Stimulated activated CD4-positive, alpha-beta T cell treated with anti-CD3 and anti-CD28 coated beads, Interleukin-15, amount 100 ng/mL, for 1 hour (primary cell): ENCODE measurements at places on chromosomes 5 and 9.
A peak's percentile ranks its signal among the peaks of the same experiment; 100 is the strongest.

DNA sequence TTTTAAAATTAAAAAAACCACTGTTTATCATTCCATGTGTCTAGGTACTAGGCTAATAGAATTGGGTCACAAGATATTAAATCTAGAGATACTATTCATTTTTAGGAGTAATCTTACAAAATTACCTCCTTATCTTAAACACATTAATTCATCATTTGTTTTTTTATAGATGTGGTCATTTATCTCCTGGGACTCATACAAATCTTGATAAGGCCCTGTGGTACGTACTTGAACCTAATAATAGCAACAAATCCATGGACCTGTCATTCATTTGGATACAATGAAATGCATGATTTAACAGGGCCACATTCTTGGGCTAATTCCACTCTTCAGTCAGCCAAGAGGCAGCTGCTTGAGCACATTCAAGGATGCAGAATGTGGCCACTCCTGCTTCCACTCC lies 66.4 kb upstream of the MARCHF11 start:
- no peak for DNase-seq

- DNase-seq, result no peak
Observed at GRCh38 chr9:129497005-129497812, 123.7 kb downstream of the C9orf50 start.

- no peak for DNase-seq
Observed at GRCh38 chr5:119291877-119292276, 63.9 kb upstream of the TNFAIP8 start.

- no peak for DNase-seq
Observed at GRCh38 chr5:141359790-141360426, at the start of gene PCDHGB2. Gene PCDHGB2, plus strand, starts transcription at chr5:141359994. Its CDS starts 142 bp downstream, at chr5:141360136.

GRCh38 chr5:10987925-10988504 lies 227.0 kb upstream of the DAP start:
- peak; percentile 49 for DNase-seq

GRCh38 chr5:149381986-149382338 lies 2.9 kb upstream of the IL17B start:
- peak; percentile 54 for DNase-seq

DNA sequence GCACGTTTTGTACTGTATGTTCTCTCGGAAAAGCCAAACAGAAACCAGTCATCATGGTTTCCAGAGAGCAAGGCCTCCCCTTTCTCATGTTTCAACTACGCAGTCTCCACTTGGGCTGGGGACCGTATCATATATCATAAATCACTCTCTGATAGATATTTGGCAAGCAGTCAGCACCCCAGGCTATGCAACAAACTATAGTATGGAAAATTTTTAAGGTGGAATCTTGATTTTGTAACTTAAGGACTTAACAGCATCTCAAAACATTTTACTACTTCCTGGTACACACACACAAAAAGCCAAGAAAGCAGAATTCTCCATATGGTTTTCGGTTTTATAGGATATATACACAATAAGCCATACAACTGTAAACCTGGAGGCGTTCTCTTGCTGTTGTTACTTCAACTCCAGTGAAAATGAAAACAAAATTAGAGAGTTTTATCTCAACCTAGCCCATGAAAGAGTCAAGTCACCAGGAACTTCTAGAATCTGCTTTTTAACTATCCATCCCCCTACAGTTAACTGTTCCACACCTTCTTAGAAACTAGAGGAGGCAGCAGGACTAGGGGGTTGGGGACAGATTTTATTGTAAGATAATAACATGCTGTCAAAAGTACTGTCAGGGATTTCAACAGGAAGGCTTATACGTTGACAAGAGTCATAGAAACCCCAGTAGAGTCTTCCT lies 283.4 kb downstream of the NFIB start:
- no peak for DNase-seq

DNA sequence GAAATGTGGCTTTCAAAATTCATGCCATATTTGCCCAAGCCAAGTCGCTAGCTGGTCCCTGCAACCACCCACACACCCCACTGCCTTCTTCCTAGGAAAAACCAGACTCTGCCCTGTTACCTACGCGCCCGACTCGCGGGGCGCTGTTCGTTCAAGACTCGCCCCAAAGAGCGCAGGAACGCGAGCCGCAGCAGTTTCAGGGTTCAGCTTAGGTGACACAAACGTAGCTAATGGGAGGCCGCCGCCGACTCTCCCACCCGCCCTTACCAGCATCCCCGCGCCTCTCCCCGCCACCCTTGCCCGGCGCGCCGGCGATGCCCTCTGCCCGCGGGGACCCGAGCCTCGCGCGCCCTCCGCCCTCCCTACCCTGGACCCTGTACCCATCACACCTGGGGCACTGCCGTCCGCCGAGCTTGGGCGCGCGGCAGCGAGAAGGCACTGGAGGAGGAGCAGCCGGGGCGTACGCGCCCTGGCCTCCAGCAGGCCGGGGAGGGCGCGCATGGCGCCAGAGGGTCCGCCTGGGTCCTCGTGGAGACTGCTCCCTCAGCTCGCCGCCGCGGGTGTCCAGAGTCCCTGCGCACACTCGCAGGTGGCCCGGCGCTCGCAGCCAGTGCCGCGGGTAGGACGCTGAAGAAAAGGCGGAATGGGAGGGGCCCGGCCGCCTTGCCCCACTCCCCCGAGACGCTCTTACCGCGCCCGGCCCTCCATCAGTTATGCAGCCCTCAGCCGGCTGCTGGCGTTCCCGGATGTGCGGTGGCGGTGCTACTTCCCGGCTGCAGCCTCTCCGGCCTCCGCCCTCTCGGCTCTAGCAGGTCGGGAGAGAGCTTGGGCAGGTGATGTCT lies at the start of gene EMB:
EMB (minus strand) TSS at position 638 of the 842 bp plus-strand sequence; CDS start at position 501, 137 bp downstream.
- peak; percentile 67 for DNase-seq

DNA sequence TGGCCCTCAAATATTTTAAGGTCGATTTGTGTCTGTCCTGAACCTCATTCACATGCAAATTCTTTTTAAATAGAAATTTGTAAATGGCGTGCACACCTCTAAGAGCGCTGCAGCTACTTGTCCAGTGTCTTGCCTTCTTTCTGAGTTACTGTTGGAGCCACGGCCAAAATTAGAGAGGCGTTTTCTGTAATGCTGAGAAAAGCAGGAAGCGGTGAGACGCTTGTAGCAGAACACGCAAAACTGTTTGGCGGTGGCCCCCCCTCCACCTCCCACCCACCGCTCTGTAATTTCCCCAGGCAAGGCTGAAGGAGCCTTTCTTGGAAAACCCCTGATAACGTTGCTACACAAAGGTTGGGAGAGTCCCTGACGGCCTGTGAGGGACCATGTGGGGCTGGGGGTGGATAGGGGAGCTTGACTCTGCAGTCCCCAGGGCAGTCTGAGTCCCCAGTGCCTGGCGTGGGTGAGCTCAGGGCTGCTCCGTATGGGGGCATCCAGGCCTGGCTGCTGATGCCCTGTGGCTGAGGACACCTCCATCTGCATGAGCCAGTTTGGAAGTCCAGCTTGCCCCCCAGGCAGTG lies 96.5 kb downstream of the GADD45G start:
- peak; percentile 25 for DNase-seq

DNA sequence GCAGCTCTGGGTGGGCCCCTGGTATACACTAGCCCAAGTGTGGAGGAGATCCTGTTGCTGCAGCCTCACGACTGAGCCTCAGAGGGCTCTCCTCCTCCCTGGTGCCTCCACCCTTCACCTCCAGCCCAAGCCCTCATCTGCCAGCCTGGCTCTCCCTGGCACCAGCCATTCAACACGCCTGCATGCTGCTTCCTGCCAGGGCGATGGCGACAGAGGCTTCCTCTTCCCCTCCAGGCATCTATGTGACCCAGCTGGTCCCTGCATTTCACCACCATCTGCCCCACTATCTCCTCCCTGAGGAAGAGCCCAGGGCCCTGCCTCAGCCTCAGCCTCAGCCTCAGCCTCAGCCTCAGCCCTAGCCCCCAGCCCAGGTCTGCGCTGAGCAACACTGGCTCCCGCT lies 54.8 kb upstream of the ANGPTL2 start:
- DNase-seq, result no peak

DNA sequence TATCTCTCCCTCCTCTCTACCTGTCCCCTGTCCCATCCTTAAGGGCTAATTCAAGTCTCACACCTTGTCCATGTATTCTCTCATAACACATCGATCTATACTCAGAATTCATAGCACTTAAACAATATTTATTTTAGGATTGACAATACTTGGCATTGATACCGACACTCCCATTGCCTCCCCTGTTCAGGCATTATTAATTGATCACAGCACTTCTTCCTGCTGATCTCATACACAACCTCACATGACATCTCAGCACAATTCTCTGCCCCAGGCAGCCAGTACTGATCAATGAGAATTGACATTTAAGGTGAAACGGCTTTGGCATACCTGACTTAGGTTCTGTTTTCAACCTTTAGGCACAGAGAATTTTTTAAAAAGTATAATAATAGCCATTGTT lies 582.4 kb upstream of the BRINP1 start:
- no peak for DNase-seq

- no peak for DNase-seq
Observed at GRCh38 chr9:125549465-125549871, 157.5 kb downstream of the MAPKAP1 start.

DNA sequence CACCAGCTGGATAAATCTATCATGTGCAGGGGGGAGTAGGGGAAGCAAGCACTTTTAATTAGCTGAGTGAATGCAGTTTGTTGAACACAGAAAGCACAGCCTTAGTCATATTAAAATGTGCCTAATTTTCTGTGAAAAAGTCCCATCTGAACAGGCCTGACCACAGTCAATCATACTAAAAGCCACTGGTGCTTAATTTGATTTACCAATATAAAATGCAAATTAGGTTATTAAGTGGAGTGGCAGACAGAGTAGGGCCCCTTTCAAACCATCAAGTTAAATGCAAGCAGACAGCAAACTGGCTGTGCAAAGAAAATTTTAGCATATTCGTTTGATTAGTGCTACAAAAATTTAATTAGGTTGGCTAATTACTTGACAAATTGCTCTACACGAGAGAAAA lies 176.1 kb downstream of the ISL1 start:
- no peak for DNase-seq

GRCh38 chr9:69325409-69326212 lies 596 bp downstream of the ENTREP1 start:
- DNase-seq, result no peak

- no peak for DNase-seq
Observed at GRCh38 chr9:75228893-75229292, 140.6 kb downstream of the OSTF1 start.

- no peak for DNase-seq
Observed at GRCh38 chr9:127629468-127630081, 17.5 kb downstream of the STXBP1 start.

GRCh38 chr5:115626445-115626823 lies 598 bp upstream of the TMED7 start:
- DNase-seq, result no peak

- DNase-seq, result no peak
Observed at GRCh38 chr9:89755821-89756220, 151.0 kb downstream of the GADD45G start.

- DNase-seq, result no peak
Observed at GRCh38 chr5:58999804-59000203, 416.9 kb downstream of the RAB3C start.

GRCh38 chr9:120926397-120926928 lies at the start of gene TRAF1:
Gene TRAF1, minus strand, starts transcription at chr9:120926796. Its CDS starts 721 bp downstream, at chr9:120926075.
- DNase-seq, result no peak

DNA sequence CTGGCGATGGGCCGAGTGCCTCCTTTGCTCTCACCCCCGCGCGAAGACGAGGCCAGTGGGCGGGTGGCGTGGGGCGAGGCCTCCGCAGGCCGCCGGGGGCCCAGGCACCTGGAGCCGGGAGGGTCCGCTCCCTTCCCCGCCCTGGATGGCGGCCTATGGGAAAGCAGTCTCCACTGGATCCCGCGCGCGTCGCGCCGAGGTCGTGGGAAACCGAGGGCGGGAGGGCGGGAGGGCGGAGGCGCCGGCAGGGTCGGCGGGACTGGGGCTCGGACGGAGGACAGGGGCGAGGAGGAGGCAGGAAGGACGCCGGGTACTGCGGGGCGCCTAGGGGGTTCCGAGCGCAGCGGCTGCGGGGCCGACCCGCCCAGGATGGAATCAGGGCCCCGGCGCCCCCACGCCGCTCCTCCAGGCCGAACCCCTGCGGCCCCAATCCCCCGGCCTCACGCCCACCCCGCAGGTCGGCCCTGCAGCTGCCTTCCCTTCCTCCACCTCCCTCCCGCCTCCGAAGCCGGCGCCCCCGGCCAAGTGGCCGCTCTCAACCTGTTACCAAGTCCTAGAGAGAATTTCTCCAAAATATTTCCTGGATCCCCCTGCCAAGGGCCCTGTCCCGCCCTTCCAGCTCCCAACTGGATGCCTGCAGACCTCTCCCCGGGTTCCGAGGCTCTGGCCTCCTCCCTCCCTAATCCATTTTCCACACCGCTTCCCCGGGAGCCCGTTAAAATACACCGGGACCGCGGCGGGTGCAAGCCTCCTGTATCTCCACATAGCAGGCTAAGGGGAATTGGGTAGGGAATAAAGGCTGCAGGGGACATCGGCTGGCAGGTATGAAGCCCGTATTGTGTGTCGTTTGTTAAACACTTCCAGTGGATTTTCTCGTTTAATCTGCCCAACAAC lies 146.3 kb downstream of the ERCC6L2 start:
- DNase-seq, result no peak

GRCh38 chr9:116057371-116057770 lies 96.2 kb upstream of the PAPPA start:
- no peak for DNase-seq

DNA sequence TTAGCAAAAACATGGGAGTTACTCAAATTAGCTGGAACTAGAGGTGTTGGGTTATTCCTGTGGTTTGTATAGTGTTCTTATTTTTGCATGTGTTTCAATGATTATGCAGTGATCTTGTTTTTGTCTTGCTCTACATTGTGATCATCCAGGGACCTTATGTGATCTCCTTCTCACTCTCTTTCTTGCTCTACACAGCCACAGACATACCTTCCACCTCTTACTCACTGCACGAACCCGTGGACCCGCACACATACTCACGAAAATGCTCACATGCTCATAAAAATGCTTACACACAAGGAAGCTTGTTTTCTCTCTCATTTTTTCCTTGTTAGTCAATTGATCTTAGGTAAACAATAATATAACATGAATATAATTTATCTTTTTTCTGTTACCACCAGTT lies 187.1 kb downstream of the KDM4C start:
- DNase-seq, result no peak

GRCh38 chr9:27653957-27654356 lies 80.7 kb upstream of the C9orf72 start:
- DNase-seq, result no peak

DNA sequence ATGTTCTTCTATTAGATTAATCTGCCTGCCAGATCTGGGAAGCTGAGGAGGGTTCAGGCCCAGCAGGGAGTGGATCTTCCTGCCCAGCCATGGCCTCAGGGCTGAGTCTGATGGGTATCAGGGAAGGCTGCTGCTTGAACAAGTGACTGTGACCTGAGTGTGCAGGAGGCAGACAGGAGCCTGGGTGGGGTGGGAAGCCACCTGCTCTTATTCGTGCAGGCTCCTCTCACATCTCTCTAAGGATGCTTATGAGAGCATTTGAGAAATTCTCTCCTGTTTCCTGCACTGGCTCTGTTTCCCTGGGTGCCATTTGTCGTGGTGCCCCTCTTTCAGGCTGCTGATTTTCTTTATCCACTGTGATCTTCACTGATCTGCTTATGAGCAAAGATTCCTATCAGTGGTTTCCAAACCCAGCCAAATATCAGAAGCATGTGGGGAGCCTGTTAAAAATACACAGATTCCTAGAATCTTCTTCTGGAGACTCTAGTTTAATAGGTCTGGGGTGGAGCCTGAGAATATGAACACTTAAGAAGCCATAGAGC lies 2.1 kb downstream of the RGS3 start:
- no peak for DNase-seq

- DNase-seq, result no peak
Observed at GRCh38 chr9:132042324-132042723, 37.3 kb downstream of the MED27 start.

GRCh38 chr5:93058309-93058708 lies 522.7 kb downstream of the NR2F1-AS1 start:
- DNase-seq, result no peak
